ENCODE measurements at places on chromosomes 11 and 22. TPM values are rescaled to one million over a fixed set of nuclear protein-coding genes. Genes with fewer than 3 reads are reported as not detected.

GRCh38 chr11:1509626-1510255 lies 23.2 kb upstream of the MOB2 start:
- no peak for DNase-seq
- peaks cover 59% of the 10 kb centered on the region for H3K4me1 ChIP-seq
- H3K27me3 ChIP-seq = no peaks in the 10 kb centered on the region

GRCh38 chr11:46106530-46107407 lies 14.5 kb downstream of the PHF21A start:
- no peaks in the 10 kb centered on the region for H3K27me3 ChIP-seq
- peak overlapping the region; percentile 10 for H3K27ac ChIP-seq
- H3K36me3 ChIP-seq = no peaks in the 10 kb centered on the region
- peaks cover 25% of the 10 kb centered on the region for H3K4me1 ChIP-seq
- no peak for DNase-seq

DNA sequence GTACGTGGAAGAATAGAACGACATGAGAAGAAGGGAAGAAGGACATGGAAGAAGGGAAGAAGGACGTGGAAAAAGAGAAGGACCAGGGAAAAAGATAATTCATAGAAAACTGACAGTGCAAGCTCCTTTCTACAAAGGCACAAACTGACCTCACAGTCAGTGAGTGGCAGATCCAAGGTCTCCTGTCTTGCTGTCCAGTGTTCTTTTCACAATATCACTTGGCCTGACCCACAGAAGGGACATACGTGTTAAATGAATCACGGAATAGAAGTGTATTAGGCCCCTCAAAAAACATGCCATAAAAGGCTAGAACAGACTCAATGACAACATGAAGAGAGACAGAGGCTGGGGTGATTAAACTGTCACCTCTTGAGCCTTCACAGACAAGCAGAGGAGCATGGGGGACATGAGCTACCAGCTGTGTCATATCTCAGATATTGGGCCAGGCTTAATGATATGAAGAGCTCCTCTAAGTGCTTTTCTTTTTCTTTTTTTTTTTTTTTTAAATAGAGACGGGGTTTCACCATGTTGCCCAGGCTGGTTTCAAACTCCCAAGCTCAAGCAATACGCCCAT lies 4.6 kb downstream of the ASCC2 start:
- peaks cover 18% of the 10 kb centered on the region for H3K4me1 ChIP-seq
- no peak overlapping the region for H3K4me3 ChIP-seq
- H3K27me3 ChIP-seq = no peaks in the 10 kb centered on the region
- H3K36me3 ChIP-seq = peaks cover 57% of the 10 kb centered on the region
- H3K27ac ChIP-seq = no peak overlapping the region
- DNase-seq = no peak

- DNase-seq = no peak
- no peak overlapping the region for H3K4me3 ChIP-seq
- no peaks in the 10 kb centered on the region for H3K36me3 ChIP-seq
- peak overlapping the region; percentile 71 for H3K27ac ChIP-seq
These were observed 830 bp upstream of the SPDYC start for GRCh38 chr11:65169164-65169641.

GGTLC3 gene
- total RNA-seq = not detected

Measured in naive thymus-derived CD8-positive, alpha-beta T cell (primary cell).